ENCODE measurements at places on chromosomes 5 and 9.
A peak's percentile ranks its signal among the peaks of the same experiment; 100 is the strongest.

DNA sequence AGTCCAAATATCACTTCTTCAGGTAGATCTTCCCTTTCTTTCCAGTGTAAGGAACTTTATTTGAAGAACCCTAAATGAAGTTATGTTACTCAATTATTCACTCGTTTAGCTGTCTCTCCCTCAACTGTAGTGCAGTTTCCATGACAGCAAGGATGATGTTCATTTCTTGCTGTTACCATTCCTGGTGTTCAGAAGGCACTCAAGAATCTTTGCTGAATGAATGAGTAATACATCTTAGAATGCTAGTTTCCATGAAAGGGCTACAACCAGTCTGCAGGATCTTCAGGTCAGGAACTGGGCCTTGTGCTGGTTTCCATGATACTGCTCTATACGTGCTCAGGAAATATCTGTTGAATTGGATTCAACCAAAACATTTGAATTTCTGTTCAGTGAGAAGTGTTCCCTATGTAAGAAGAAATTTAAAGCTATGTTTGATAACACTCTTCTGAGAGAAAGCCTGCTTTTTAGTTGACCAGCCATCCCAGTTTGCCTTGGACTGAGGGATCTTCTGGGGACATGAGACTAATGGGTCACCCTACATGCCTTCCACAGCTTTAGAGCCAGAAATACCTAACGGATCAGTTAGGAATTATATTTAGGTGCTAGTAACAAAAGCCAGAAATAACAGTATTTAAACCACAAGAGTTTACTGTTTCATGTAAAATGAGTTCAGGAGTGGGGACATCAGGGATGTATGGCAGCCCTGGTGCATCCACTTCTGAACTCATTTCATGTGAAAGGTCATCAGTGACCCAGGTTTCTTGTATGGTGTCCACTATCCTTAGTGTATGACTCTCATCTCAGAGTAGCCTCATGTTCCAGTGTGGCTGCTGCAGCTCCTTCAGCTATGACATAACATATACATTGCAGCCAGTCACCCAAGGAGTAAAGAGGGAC, 500.1 kb upstream of the SGCD start:
- DNase-seq: peak; percentile 31

- no peak for DNase-seq
These were observed 29.9 kb downstream of the PTGES start for GRCh38 chr9:129722913-129723312.

DNA sequence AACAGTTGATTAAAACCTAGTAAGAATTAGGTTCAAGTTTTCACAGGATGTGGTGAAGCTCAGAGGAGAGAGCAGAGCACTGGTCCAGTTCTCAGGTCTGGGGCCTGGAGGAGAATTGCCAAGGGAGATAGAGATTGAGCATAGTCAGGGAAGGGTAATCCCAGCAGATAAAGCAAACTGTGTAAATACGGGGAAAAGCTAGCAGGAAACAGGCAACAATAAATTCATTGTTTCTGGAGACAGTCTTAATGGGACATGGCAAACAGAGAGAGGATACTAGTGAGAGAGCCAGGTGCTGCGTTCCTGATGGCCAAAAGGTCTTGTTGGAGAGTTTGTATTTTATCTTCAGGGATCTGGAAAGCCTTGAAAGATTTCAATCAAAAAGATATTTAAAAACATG, 333.0 kb downstream of the PDE4D start:
- no peak for DNase-seq

DNA sequence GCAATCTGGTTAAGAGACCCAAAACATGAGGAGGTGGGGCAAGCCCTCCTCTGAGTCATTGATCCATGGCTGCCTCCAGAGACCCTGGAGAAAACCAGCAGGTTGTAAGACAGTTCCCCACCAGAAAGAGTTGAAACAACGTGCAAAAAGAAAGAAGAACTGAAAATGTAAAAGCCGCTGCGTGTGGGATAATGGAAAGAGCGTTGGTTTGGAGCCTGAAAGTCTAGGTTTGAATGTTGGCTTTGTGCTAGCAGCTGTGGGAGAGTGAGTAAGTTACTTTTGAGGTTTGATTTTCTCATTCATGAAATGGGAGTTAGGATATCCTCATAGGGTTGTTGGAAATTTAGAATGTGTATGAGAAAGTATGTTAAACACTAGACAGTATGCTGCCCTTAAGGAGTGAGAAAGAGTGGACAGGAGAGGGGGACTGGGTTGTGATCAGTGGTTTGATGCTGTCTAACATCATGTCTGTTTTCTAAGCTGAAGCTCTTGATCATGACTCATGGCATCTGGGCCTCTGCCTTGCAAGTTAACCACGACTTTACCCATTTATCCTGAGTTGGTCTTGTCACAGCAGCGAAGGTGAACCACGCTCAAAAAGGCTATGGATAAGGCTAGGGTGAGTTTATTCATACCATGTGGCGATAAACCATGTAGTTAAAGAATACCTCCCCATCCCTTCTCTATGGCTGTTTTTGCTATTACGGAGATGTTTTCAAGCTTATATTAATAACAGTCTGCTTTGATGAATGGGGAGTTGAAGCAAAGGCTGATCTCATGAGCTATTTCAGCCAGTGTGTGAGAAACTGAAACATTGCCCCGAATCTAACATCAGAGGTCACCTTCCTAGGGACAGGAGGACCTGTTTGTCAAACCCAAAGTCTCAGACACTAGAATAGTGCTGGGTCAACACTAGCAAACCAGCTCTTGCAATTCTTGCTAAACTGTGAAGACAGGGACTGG, 41.3 kb downstream of the ZNF366 start:
- DNase-seq: no peak

- no peak for DNase-seq
These were observed 109.3 kb upstream of the FCN2 start for GRCh38 chr9:134770972-134771971.

DNA sequence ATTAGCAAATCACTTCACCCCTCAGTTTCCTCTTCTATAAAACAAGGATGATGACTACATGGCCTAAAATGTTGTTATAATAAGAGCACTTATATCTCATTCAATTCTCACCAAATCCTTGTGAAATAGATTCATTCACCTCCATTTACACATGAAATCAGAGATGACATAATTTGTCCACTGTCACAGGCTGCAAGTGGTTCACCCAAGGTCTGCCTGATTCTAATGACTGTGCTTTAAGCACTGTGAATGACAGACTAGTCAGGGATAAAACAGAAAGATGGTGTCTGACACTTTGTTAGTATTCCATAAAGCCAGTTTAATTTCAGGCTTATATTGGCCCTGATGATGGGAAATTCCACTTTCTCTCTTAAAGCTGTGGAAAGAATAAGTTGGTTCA, 209.5 kb downstream of the MAPKAP1 start:
- DNase-seq: no peak

DNA sequence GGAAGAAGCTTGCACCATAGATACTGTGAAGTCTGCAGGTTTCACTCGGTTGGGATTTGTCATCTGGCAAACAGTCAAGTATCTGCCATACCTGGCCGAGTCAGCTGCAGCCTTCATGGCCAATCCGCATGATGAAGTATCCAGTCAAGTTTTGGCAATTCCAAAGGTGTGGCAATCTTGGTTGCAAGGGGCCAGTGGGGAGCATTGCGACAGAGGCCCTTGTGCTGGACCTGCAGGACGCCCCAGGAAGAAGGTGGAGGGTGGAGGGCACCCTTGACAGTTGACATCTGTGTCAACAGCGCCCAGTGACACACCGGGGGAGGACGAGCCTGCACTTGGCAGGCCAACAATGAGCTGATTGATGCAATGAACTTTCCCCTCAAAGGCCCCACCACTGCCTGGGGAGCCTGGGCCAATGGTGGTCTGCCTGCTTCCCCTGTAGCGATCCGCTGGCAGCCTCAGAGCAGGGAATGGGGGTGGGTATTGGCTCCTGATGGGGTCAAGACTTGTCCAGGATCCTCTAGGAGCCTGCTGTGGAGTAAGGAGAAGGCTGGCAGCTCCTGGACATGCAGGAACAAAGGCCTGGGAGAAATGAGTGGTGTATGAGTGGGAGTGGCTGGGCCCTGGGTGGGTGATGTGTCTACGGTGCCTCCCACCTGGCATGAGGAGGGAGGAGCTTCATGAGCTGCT, 122.8 kb upstream of the PITX1 start:
- no peak for DNase-seq

- no peak for DNase-seq
These were observed 54.8 kb downstream of the MYO10 start for GRCh38 chr5:16881251-16881650.

All from GM04503 (cell line).